Glutamatergic neuron (in vitro differentiated cells): ENCODE measurements at places on chromosomes 7 and 10. TPM values are rescaled to one million over a fixed set of nuclear protein-coding genes. Genes with fewer than 3 reads are reported as not detected.

The INSIG1 gene
- 95.2 TPM for total RNA-seq

The AKR1C1 gene
- total RNA-seq = 24.7 TPM

The SCIN gene
- not detected for total RNA-seq

The ZNF804B gene
- total RNA-seq = 0.10 TPM

The ATRNL1 gene
- total RNA-seq = 35.9 TPM
